ENCODE measurements at places on chromosomes 7 and 10.

DNA sequence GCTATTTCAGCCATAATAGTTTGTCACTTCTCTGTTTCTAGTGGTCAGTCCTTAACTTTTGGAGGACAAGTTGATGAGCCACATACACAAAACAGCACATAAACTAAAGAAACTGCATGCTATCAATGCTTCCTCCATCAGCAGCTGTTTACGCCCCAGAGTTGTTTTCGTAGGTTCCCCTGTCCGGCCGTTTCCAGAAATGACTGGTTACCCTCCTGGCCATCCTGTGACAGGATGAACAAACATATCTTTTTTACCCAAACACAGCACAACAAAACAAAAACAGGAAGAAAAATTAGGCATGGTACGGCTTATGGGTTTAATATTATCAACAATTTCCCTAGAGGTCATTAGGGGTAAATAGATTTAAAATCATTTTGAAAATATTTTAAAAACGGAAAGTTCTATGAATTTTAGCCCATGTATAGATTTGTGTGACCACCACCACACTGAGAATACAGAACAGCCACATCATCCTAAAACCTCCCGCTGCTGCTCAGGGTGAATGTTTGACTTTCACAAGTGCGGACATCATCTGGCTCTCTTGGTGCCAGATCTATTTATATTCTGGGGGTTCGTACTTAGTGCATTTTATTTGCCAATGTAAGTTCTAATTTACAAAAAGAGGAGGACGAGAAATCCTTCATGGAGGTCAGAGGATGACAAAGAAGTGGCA, 74.8 kb downstream of the HIPK2 start:
- no peak for DNase-seq

DNA sequence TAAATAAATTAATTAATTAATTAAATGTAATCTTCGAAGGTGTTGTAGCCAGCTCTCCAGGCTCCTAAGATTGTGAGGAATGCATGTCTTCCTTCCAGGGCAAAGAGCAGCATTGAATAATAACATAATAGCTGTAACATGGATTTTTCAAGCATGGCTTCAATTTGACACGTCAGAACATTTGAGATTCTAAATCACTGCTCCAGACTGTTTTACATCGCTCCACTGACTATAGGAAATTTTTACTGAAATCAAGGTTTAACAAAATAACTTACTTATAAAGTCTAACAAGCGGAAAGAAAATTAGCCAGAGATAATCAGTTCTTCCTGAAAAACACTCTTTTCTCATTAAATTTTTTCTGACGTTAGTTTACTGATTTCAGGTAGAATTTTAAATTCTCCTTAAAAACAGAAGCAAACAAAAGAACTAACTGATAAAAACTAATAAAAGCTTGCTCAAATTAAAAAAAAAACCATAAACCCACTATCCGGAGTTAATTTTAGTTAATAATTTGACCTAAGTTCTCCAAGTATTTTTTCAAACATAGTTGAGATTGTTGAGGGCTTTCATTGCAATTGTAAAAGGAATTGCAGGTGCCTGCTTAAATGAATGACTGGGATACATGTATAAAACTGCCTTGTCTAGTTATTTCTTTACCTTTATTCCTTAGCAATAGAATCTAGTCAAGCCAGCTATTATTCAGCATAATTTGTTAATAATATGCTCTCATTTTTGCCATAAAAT, 51.2 kb upstream of the SGCE start:
- no peak for DNase-seq

- no peak for DNase-seq
Observed at GRCh38 chr7:100964630-100965029, 4.7 kb upstream of the MUC12 start.

GRCh38 chr7:87067788-87068187, 8.3 kb upstream of the ELAPOR2 start:
- DNase-seq: no peak

DNA sequence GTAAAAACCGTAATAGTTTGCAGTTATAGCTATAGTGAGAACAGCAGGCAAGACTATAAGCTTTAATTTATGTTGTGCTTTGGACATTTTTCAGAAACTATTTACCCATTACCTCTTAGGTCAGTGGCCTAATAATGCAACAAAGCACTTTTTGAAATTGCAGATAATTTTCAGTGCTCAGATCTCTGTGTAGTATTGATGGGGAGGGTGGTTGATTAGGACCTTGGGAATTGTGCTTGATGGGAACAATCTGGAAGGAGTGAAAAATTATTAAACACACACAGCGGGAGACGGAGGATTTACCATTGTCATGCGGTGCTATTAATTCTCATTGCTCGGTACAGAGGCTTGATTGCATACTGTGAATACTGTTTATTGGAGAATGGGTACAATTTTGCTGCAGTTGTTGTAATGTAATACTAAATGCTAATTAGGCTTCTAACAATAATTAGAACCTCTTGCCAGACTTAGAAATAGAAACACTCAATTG, 304.8 kb downstream of the LRMDA start:
- DNase-seq: no peak

GRCh38 chr7:90713628-90714027, 117.5 kb downstream of the CDK14 start:
- no peak for DNase-seq

DNA sequence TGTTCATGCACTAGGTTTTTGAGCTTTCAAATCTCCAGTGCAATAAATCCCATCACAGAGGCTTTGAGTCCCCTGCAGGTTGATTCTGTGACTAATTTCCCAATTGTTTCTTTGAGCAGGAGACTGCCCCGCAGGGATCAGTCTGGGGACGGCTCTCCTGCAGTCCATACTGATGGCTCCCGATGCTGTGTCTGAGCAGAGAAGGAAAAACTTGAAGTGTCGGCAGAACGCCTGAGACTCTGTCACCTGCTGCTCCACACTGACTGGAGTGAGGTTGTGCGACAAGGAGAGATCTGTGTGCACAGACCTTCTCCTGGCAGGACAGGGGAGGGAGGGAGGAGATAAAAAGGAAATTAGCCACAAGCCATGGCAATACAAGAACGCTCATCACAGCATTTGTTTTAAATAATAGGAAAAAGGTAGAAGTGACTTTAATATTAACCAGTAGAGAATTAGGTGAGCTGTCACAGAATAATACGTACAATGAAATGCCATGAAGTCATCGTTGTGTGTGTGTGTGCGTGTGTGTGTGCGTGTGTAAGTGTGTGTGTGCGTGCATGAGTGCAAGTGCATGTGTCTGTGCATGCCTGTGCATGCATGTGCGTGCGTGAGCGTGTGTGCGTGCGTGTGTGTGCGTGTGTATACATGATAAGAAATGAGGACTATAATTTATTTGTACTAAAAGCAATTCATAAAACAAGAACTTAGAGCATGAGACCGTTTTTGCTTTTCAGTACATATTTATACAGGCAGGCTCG, 38.2 kb downstream of the HTR5A start:
- no peak for DNase-seq

- DNase-seq: no peak
Observed at GRCh38 chr10:1814556-1814955, 77.2 kb upstream of the ADARB2 start.

All from activated effector memory CD4-positive, alpha-beta T cell treated with anti-CD3 and anti-CD28 coated beads, Interleukin-2, amount 50 U/mL, for 16 hours (primary cell).